ENCODE measurements at places on chromosomes 5 and 9.

DNA sequence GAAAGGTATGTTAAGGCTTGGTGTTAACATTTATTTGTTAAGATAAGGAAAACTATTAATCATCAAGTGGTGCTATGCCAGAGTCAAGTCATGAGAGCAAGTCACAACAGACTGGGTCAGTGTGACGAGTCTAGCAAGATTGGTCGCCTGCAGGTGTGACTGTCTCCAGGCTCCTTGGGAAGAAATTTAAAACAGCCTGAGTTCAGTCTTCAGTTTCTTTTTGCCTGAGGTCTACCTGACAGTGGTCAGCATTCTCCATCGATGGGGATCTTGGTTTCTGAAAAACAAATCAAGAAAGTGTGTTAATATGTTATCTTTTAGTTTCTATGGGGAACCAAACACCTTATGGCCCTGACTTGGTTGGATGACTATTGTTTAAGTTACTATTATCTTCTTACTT, 56.3 kb downstream of the CETN3 start:
- DNase-seq: no peak

DNA sequence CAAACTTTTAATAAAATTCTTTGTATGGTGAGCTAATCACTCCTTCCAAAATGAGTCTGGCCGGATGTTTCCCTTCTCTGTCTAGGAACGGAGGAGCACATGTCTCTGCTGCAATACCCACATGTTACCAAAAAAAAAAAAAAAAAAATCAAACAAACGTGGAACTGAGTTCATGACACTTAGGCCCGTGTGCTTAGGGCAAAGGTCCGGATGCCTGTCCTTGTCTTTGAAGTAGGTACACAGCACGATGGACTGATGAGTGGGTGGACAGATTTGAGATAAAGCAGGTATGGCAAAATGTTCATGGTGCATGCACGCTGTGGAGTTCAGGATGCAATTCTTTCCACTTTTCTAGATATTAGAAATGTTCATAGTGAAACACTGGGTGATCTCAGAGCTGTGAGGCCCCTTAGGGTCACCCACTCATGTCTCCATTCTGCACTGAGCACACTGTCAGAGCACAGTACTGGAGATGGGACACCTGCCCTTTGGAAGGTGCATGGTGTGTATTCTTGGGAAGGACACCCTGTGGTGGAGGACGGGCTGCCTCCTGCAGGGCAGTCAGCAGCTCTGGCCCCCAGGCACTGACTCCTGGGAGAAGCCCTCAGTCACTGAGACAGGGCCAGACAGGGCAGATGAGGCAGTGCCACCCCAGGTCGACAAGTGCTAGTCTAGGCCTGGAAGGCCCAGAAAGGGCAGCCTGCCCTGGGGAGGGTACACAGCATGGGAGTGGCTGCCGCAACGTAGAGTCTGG, 43.6 kb downstream of the GADD45G start:
- DNase-seq: no peak

DNA sequence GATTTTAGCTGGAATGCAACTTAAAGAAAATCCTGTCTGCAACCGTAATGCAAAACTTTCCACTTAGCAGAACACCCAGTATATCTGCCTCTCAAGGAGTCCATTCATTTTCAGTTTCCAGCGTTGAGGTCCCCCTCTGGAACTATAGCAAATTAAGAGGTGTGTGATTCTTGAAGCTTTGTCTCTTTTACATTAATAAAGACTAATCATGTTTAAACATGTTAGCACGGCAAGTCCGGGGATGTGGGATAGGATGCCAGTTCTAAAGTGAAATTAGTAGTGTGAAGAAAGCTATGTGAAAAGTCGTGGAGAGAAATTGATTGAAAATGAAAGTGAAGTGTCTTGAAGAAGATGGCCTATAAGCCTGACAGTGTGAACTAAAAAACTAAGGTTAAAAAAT, 429.1 kb downstream of the NR2F1-AS1 start:
- DNase-seq: no peak

- DNase-seq: no peak
These were observed 9.3 kb upstream of the SMAD5 start for GRCh38 chr5:136123236-136123768.

DNA sequence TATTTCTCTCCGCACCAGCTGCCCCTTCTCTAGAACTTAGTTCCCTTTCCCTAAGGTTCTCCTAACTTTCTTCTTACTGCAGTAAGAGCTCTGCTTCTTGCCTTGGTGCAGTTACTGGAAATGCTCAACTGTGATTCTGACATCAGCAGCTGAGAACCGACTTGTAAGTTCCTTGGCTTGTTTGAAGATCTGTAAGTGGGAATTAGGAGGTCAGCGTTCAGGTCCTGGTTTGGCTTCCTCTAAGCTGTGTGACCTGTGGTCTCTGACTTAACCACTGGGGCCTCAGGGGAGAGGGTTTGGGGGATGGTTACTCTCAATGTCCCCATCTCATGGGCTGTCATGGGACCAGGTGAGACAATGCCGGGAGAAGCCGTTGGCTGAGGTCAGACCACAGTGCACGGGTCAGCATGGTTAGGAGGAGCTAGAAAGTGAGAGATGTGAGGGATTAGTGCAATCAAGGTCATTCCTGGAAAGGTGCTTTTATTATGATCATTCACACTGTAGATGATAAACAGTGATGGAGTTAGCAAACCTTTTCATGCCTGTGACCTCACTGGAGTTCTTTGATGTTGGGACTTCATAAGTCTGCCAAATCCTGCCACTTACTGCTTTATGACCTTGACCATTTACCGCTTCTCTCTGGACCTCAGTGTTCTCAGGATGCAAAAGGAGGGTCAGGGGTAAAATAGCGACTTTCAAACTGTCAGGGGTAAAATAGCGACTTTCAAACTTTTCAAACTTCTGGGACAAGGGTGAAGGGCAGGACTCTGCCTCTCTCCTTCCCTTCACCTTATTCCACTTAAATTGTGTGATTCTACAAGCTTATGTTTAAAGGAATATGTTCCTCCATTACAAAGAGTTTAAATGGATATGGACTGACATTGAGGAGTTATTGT, 7.3 kb downstream of the PAPPA start:
- no peak for DNase-seq

DNA sequence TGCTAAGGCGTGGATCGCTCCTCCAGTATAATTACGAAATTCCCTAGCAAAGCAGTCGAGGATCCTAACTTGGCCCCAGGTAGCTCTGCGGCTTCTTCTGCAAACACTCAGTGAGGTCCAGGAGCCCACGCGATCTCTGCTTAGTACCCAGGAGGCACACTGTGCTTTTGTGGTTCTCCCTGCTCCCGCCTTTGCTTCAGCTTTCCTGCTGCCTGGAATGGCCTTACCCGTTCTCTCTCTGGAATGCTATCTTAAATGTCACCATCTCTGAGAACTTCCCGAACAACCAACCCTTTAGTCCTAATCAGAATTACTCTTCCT, 639 bp downstream of the INVS start:
- no peak for DNase-seq

DNA sequence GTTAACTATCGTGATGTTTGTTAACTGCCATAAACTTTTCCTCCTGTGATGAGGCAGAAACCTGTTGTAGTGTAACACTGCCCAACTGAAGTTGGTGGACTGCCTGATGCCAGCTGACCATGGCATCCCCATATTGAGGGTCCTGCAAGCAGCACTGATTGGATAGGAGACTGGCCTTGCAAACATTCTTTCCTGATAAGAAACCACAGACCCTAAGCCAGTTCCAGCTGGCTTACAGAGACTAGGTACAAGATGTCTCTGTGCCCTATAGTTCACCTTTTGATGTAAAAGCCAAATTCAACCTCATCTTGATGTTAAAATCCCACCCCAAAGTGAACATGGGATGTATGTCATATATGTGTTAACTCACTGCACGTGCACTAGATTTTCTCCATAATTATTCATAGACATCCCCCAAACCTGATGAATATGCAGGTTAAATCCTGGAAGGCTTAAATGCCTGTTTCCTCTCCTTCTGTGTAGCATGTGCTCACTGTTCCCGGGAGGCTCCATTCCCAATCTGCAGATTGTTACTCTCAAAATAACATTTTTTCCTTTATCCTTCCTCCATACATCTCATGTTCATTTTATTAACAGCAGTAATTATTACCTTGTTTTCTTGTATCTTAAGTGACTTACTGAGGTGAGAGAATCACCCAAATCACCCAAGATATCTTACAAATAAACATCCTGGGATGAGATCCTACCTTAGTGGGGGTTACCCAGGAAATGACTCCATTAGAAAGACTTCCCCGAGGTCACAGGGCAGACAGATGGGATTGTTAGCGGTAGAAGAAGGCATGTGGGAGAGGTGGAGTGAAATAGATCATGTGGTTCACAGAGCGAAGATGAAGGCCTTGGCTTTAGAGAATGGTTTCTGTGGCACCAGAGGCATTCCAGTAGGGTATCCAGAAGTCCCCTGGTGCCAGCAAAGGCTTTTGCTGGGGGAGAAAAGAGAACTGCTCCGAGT, 566.7 kb downstream of the CCDC171 start:
- no peak for DNase-seq

GRCh38 chr5:14650052-14650451, 14.5 kb upstream of the OTULIN start:
- no peak for DNase-seq

- DNase-seq: no peak
These were observed 199.1 kb downstream of the MTRR start for GRCh38 chr5:8068078-8068477.

GRCh38 chr9:129027685-129028191, 393 bp downstream of the SH3GLB2 start:
- peak; percentile 76 for DNase-seq

- no peak for DNase-seq
These were observed 23.4 kb upstream of the CAMK4 start for GRCh38 chr5:111200828-111201227.
